Stimulated activated naive CD8-positive, alpha-beta T cell treated with anti-CD3 and anti-CD28 coated beads, Interleukin-15, Interleukin-2, amounts not matched to agents 100 U/mL and 50 U/mL, for 24 hours (primary cell): ENCODE measurements at places on chromosomes 3 and 15.

DNA sequence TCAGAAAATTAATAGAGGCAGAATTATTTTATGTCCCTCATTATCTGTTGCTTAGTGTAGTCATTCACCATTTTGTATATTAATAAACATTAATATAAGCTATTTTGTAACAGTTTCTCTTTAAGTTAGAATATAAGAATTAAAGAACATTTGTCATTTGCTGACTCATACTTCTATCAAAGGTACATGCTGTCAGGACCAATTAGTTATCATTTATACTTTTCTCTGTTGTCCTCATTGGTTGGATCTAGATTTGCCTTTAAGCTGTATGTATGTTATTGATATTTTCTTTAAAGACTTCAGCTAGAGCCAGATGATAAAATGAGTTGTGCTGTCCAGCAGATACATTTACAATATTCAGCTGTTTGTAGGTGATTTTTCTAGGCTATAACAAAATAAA lies 168.4 kb upstream of the MLF1 start:
- DNase-seq = no peak

DNA sequence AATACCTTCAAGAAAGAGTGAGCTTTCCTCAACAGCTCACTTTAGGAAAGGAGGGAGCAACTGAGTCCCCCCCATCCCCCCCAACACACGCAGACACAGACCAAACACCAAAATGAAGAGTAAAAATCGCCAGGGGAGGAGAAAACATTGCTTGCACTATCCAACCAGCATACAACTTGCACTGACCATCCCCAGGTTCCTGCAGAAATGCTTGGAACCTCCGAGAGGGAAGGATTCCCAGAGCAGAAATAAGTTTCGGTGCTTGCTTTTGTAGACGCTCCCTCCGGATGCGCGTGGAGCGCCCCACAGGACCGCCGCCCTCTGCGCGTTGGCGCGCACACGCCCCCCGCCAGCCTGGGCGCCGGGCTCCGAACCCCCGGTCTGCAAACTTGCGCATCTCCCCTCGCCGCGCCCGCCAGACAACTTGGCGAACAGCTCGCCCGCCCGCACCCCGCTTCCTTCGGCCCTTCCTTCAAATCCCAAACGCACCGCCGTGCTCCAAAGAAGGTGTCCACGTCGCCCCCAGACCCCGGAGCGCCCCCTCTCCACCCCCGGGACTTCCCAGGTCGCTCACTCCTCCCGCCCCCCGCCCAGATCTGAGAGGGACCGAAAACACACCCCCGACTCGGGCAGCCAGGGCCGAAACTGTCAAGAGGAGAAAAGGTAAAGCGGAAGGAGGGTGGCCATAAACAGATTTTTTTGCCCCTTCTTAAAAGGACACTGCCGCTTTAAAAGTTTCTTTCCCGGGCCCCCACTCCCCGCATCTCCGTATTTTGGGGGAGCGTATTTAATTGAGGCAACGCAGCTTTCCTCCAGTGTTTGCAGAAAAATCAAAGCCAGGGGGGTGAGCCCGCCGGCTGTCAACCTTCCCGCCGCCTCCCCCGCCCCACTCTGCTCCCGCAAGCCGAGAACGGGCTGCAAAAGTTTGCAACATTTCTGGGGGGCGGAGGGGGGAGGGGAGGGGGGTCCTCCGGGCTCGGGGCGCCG lies 859 bp downstream of the RORA start:
- DNase-seq = no peak

GRCh38 chr3:43307226-43307625 lies 20.9 kb downstream of the SNRK start:
- no peak for DNase-seq

GRCh38 chr3:184568924-184569829 lies 7.6 kb downstream of the EPHB3 start:
- peak; percentile 33 for DNase-seq

DNA sequence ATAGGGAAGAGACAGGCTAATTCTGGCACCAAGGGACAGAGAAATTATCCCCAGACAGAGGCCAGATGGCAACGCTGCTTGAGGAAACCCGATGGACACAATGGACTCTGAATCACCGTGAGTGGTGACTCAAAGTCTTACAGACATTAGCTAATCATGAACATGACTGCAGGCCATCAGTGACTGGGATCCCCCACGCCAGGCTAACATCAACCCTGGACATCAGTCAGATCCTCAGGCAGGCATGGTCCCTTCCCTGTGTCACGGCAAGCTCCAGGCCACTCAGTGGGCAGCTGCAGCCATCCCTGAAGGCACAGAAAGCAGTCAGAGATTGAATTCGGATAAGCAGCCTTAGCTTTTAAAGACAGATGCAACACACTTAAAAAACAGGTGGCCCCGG lies 23.8 kb upstream of the OXTR start:
- DNase-seq = no peak

GRCh38 chr3:109631897-109632296 lies 294.6 kb upstream of the DPPA4 start:
- no peak for DNase-seq

DNA sequence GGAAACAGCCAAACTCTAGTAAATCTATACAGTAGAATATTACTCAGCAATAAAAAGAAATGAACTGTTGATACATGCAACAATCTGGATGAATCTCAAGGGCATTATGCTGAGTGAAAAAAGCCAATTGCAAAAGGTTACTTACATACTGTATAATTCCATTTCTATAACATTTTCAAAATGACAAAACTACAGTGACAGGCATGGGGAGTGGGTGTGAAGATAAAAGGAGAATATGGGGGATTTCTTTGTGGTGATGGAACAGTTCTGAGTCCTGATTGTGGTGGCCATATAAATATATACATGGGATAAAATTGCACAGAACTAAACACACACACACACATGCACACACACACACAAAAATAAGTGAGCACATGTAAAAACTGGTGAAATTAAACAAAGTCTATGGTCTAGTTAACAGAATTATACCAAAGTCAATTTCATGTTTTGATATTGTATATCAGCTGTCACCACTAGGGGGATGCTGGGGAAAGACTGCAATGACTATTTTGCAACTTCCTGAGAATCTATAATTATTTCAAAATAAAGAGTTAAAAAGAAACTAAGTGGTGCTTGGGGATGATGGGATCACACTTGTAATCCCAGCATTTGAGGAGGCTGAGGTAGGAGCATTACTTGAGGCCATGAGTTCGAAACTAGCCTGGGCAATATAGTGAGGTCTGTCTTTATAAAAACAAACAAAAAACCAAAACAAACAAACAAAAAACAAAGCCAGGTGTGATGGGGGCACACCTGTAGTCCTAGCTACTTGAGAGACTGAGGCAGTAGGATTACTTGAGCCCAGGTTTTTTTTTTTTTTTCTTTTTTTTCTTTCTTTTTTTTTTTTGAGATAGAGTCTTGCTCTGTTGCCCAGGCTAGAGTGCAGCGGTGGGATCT lies 66.0 kb downstream of the SPTSSB start:
- DNase-seq = no peak

DNA sequence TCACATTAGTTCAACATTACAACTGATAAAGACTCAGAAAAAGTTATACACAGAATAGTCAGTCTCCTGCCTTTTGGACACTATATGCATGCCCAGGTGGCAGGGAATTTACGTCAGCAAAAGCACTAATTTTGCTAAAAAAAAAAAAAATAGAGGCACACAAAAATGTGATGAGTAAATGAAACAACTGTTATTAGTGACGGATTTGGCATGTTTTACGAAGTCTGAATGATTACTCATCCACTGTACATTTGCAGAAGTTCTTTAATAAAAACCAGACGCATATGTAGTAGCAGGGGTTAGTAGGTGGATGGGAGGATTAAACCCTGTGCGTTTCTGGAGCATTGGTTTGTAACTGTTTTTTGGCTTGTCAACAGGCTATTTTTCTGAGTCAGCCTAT lies 99.0 kb downstream of the MITF start:
- DNase-seq = no peak

- no peak for DNase-seq
These were observed 202.5 kb downstream of the TUSC7 start for GRCh38 chr3:116912116-116912515.

GRCh38 chr3:132261506-132261905 lies 55.7 kb upstream of the ACP3 start:
- no peak for DNase-seq

DNA sequence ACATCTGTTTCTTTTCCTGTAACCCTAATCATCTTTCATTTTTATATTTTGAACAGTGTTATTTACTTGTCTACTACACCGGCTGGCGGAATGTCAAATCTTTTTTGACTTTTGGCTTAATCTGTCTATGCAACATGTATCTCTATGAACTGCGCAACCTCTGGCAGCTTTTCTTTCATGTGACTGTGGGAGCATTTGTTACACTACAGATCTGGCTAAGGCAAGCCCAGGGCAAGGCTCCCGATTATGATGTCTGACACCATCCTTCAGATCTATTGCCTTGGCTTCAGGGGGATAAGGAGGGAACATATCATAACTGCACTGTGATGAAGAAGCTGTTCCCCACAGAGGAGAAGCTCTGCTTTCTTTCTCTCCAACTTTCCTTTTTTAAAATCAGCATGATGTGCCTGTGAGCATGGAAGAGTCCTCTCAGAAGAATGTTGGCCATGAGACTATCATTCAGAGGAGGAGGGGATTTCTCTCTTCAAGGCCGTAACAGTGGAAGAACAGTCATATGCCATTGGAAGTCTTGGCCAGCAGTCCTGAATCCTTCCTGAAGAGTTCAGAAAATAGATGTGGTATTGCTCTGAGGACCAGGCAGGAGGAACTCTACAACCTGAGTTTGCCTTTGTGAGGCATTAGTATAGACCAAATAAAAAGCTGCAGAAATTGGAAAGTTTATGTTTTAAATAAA lies 69.9 kb downstream of the SEC22A start:
- DNase-seq = no peak

GRCh38 chr3:168096210-168096652 lies 507 bp upstream of the GOLIM4 start:
- peak; percentile 35 for DNase-seq

DNA sequence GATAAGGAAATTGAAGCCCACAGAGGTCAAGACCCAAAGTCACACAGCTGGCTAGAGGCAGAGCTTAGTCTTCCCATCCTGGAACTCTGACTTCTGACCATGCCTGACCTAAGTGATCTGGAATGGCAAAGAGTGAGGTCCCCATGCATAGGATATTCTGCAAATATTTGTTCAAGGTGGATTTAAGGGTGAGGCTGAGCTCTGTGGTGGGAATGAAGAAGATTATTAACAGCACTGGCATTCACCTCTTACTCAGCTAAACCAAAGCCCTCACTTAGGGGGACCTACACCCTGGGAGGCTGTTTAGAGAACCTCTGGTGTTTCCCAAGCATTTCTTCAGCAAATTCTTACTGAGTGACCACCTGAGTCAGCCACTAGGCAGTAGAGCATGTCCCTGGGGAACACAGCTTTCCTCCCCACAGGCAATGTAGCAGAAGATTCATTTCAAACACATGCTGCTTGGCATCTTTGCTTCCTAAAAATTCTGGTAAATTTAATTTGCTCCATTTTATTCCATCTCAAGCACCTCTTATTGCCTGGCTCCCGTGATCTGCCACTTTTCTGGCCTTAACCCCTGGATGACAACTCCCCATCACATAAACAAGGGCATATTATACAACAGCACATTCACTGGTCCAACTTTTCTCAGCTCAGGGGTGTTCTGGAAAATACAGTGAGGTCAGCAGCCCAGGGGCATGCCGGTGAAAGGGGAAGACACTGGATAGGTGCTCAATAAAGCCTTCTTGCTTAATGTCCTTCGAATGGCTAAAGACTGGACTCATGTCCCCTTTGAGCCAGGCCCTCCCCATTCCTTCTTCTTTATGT lies 176.0 kb downstream of the ABHD5 start:
- no peak for DNase-seq

GRCh38 chr15:59739557-59740186 lies 50.6 kb upstream of the BNIP2 start:
- DNase-seq = no peak

DNA sequence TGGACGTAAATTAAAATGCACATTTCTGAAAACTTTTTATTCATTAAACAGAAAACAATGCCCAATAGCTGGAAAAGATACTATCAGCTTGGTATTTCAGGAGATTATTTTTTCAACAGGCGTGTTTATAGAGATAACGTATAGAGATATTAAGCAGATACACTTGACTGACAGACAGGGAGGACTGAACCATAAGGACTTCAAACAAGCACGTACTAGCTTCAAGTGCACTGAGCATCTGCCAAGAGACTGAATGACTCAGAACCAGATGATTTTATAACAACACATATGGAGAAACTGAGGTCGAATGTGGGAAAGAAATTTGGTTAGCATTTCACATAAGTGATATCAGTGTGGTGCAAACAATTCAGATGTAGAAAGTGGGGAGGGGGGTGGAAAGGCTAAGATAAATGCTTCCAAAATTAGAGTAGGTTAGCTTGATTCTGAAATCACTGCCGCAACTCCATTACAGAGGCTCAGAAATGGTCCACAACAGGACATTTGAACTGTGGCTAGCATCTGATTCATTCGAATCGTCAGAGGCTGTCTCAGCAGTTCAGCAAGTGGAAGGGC lies 103.5 kb downstream of the SEMA6D start:
- DNase-seq = no peak

GRCh38 chr15:45307230-45307924 lies 55.3 kb downstream of the SLC28A2 start:
- DNase-seq = no peak

GRCh38 chr3:25433868-25434267 lies 5.8 kb downstream of the RARB start:
- DNase-seq = no peak

DNA sequence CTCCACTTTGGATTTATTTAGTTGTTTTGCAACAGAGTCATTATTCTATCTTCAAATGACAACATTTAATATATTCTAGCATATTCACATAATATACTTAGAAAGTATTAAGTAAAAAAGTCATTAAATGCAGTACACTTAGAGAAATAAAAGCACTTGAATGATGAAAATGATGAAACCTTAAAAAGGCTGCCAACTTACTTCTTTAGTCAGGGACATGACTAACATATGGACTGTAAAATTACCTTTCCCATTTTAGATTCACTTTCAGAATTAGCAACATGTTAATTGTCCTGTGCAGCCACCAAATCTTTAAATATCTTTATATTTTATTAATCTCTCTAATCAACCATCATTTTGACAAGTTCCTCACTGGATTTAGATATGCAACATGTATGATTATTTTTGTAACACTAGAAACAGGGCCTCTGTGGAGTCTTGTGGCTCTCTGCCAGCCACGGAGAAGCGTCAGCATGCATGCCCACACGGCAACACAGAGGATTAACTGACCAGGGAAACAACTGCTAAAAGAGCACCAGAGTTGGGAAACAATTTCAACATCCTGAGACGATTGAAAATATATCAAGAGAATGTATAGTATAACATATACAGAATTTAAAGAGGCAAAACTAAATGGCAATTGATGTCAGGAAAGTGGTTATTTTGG lies 95.7 kb downstream of the ANO10 start:
- no peak for DNase-seq

- no peak for DNase-seq
These were observed 3.1 kb downstream of the SEMA3G start for GRCh38 chr3:52441772-52442332.

- DNase-seq = no peak
These were observed 466.1 kb upstream of the CFAP20DC start for GRCh38 chr3:59515966-59516365.

GRCh38 chr3:111173906-111174305 lies 102.3 kb downstream of the NECTIN3 start:
- DNase-seq = no peak

- no peak for DNase-seq
These were observed 9.1 kb downstream of the SLC25A26 start for GRCh38 chr3:66229931-66230330.

- no peak for DNase-seq
These were observed 540.9 kb downstream of the MAGI1 start for GRCh38 chr3:65497846-65498245.
